Stimulated activated CD8-positive, alpha-beta memory T cell treated with anti-CD3 and anti-CD28 coated beads, Interleukin-4, amount 100 ng/mL, for 1 hour (primary cell): ENCODE measurements at places on chromosomes 12 and 14.

DNA sequence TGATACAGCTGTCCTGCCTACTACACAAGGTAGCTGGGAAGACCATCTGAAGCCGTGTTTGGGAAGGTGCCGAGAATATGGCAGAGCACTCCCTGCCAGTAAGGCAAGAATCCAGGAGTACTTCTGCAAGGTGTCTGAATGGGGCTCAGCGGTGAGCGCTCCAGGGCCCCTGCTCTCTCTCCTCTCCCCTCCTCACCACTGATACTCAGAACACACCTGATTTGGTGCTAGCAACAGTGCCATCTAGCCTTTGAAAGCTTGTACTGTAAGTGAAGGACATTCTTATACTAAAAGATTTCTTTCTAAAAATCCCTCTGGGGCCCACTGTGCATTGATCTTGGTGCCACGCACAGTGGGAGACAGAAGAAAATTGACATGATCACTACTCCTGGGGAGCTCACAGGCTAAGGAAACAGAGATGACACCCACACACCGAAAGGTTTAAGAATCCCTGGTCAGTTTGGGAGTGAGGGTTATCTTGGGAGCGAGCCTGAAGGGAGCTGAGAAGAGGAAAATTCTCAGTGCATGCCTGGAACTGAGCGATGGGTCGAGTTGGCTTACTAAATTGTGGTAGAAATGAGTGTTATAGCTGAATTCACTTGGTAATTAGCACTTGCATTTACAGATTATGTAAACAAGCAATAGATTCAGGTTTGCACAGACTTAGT is 216.9 kb downstream of the NTF3 start:
- no peak for DNase-seq

- no peak for DNase-seq
Observed at GRCh38 chr12:46660719-46661109, 165.1 kb downstream of the SLC38A4 start.

GRCh38 chr12:116990971-116991966 is 80.5 kb downstream of the FBXW8 start:
- no peak for DNase-seq

DNA sequence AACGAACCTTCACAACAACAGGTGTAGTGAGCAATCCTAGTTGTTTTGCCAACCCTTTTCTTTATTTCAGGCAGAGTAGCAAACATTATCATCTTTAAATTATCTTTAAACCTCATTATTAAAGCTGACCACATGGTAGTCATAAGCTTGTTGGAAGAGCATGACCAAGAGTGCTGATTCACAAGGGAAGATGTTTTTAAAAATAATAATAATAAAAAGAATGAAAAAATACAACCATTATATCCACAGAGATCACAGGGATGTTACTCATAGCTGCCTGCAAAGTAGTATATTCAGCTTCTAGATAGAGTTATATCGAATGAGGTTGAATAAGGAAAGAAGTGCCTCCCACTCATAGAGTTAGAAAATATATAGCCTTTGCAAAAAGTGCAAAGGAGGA is 101.0 kb upstream of the FLRT2 start:
- no peak for DNase-seq

DNA sequence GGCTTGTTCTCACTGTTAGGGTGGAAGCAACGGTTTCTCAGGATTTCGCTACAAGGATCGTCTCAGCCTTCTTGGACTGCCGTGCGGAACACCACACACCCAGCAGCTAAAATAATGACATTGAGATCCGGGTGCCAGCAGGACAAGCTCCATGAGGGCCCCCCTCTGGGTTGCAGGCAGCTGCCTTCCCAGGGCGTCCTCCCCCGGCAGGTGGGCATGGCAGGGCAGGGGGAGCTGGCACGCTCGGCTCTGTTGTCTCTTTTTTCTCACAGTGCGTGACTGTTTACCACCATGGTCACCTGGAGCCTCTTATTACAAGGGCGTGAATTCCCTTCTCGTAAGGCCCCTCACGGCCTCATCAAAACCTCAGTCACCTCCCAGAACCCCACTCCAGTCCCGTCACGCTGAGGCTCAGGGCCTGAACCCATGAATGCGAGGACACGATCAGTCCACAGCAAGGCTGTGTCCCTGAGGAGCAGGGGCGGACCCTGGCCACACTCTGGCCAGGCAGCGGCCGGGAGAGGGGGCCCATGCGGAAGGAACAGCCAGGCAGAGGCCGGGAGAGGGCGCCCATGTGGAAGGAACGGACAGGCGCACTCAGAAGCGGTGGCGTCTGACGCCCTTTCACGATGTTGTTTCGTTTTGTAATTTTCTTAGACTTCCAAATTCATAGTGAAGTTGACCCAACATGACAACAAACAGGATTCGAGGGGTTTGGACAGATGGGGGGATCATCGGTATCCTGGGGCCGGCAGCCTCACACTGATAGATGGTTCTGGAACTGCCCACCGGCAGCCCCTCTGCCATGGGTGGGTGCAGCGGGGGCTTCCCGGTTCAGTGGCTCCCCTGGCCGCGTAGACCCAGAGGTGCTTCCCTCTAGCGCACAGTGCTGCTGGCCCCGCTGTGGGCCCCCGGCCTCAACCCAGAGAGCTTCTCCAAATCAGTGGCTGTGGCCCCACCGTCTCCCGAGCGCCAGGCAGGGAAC is 10.0 kb downstream of the LRCOL1 start:
- DNase-seq = no peak

DNA sequence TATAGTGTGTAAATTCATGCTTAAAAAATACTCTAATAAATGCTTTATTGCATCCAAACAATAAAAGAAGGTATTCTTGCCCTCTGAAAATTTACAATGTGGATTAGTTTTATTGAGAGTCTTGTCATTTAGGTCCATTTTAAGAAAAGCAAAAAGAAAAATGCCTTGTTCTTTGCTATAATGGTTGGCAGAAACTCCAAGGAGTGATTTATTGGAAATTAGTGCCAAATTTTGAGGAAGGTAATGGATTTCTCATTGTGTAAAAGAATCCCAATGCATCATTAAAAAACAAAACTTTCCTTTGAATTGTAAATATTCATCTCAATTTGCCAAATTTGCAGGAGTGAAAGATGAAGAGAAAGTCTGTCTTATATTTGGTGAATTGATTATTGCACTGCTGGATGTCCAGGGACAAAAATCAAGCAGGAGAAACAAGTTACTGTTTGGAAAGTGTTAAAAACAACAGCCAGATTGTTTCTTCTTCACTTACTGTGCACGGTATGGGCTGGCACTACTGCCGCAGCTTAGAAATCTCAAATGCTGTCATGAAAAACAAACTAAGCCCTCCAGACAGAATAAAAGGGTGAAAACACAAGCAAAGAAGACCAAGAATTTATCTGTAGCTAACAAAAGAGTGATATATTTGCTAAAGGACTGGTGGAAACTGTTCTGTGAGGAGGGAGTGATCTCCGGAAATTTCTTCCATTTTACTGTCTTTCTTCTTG is 511.7 kb downstream of the TMTC2 start:
- no peak for DNase-seq

DNA sequence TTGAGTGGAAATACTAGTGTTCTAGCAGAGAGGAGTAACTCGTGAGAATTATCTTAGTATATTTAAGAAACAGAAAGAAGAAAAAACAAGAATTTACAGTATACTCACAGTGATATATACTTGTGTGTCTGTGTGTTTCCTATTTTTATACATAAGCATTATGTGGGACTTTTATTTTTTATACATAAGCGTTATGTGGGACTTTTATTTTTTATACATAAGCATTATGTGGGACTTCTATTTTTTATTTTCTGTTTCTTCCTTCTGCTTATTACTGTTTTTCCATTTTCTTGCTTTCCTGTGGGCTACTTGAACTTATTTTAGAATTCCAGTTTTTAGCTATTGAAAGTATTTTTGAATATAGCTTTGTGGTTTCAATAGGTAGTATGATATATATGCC is 6.9 kb upstream of the ZNF140 start:
- DNase-seq = no peak

DNA sequence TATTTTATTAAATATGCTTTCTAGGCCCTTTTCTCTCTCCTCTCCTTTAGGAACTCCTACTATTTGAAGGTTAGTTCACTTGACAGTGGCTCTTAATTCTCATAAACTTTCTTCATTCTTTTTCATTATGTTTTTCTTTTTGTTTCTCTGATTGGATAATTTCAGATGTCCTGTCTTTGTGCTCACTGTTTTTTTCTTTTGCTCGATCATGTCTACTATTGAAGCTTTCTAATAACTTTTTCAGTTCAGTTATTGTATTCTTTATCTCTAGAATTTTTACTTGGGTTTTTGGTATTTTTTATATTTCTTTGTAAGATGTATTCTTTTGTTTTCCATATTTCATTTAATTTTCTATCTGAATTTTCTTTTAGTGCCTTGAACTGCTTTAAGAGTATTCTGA is 215.0 kb downstream of the PLCZ1 start:
- DNase-seq = no peak

- DNase-seq = no peak
Observed at GRCh38 chr14:33812601-33813000, 138.3 kb downstream of the EGLN3 start.

- no peak for DNase-seq
Observed at GRCh38 chr14:31078766-31079165, 52.6 kb upstream of the STRN3 start.
